ENCODE measurements at places on chromosomes 3 and 15.

GRCh38 chr3:35800960-35801459 is 161.7 kb downstream of the ARPP21 start:
- no peak for DNase-seq

DNA sequence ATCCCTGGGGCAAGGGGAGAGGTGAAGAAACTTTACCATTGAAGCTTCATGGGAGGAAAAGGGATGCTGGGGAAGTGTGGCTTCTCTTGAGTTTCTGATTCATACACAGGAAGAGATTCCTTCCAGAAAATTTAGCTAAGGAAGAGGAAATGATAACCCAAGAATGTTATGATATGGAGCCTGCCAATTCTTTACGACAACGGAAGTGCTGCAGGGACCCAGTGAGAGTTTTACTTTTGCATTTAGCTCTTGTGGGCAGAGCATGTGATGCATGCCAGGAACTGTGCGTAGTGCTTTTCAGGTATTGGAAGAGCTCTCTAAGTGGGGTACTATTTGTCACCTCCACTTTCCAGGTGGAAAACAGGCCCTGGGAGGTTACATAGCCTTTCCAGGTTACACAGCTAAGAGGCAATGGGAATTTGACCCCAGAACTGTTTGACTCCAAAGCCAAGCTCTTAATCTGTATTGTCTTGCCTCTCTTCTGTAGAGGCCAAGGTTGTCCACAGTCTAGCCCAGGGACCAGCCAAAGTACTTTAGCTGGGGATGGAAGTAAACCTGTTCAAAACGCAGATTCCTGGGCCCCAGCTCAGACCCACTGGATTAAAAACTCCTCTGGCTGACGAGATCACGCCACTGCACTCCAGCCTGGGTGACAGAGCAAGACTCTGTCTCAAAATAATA is 23.0 kb downstream of the CMTM7 start:
- DNase-seq: peak; percentile 84

DNA sequence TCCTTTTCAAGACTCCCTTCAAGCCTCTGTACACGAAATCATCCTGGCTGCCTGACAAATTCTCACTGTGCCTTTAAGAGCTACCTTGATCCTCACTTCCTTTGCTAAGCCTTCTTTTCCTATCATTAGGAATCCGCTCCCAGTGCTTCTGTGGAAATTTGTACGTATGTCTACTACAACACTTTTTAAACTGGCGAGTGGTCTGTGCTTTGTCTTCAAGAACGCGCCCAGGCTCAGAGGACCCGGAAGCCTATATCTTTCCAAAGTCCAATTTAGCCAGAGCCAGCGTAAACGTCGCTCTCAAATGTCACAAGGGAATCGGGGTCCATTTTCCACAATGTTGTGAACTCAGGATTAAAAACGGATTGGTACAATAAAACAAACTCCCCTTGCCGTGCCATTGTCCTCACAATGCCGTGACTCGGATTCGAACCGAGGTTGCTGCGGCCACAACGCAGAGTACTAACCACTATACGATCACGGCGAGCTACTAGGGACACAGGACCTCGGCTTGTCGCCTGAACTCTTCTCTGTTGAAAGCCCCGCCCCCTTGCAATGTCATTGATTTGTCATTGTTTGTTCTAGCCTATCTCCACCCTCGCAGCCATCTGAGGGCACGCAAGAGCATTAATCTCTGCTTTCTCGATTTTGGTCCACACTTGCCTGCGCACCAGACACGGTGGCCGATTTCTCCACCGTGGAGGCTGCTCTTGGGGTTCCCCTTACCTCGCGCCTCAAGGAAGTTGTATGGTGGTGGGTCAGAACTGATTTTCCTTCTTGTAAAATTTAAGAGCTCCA is 12.4 kb upstream of the SHF start:
- DNase-seq: peak; percentile 96

GRCh38 chr3:88248658-88249057 is 98.9 kb downstream of the C3orf38 start:
- no peak for DNase-seq

DNA sequence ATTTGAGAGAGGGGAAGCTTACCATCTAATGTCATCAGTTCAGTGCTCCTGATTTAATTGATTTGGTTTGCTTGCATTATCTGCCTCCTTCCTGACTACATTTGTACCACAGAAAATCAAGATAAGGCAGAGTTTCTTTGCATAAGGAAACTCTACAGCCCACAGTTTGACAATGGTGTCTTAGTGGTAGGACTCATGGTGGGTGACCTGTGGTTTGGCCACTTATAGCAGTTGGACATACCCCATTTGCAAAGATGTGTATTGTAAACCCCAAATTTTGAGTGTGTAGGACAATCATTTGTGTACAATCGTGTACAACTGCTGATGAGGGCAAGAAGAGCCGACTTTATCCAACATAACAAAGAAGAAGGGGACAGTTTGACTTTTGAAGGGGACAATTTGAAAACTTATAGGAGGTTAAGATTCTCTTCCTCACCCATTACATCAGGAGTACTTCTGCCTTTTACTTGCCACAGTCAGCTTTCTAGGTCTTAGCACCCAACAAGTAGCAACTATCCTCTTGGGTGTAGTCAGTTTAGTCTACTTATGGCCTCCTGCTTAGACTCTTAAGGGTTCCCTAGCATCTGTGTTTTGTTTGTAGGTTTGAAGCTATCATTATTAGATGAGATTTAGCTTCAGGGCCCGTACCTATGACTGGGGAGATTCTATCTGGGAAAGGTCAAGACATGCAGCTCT is 6.2 kb downstream of the TGFBR2 start:
- DNase-seq: no peak

DNA sequence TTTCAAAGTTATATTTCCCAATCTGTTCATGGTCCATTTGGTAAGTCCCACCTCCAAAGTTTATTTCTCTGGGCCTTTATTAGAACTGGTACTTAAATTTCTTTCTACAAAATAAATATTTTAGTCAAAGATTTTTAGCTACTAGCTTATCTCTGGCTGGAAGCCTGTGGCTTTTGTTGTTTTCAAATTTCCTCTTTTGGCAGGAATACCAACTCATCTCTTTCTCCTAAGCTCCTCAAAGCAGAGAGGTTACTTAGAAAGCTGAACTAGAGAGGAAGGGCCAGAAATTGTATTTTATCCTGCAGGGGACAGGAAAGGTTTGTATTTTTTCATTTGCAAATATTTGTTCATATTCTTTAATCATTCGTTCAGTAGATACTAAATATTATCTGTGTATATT is 227.8 kb downstream of the TBL1XR1 start:
- no peak for DNase-seq

DNA sequence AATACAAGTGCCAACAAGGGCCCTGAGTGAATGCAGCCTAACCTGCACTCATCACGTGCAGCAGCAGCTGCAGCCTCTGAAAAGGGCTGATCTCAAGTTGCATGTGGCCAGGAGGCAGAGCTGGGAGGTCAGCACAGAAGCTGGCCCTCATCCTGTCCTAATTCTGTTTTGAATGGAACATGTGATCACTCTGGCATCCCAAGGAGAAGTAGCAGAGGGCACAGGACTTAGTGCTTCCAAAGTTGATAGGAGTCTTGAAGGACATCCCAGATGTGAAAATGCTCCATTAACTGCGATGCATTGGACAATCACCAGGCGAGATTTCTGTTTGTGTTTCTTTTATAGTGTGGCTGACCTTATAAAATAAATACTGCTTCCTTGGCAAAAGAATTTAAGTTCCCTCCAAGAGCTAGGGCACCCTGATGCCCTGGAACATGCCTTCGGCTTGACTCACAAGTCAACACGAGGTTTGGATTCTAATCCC is 31.6 kb upstream of the STAG1 start:
- DNase-seq: peak; percentile 72

DNA sequence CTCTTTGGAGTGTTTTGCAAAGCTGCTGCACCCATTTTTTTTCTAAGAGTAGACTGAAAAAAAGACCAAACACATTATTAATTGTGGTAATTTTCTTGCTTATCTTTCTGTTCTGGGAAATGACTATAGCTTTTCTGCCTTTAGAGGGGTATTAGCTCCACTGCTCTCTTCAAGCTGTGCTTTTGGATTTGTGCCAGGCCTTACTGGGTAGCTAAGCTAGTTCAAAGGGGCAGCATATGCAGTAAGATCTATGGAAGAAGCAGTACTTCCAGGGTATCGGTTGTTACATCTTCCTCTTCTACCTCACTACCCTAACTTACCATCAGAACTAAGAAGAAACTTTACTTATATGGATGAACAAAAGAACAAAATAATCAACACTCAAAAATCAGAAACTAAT is 28.7 kb upstream of the ARIH1 start:
- no peak for DNase-seq

DNA sequence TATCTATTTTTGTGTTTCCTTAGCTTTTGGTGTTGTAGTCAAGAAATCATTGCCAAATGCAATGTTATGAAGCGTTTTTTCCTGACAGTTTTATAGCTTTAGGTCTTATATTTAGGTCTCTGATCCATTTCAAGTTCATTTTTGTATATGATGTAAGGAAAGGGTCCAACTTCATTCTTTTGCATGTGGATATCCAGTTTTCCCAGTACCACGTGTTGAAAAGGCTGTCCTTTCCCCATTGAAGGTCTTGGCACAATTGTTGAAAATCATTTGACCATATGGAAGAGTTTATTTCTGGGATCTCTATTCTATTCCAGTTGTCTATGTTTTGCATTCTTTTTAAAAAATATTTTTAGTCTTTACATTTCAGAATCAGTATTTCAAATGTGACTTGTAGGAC is 14.6 kb upstream of the SNRPN start:
- no peak for DNase-seq

DNA sequence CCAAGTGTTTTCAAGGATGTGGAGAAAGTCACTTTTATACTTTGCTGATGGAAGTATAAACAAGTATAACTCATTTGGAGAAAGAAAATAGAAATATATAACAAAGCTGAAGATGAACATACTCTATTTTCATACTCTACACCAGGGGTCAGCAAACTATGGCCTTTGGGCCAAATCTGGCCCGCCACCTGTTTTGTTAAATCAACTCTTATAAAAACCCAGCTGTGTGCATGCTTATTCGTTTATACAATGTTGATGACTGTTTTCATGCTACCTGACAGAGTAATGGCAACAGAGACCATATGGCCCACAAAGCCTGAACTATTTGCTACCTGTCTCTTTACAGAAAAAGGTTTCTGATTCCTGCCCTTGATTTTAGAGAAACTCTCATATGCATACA is 124.0 kb downstream of the NR1D2 start:
- peak; percentile 5 for DNase-seq

- DNase-seq: no peak
Measured at GRCh38 chr15:65641768-65642475, 20.2 kb downstream of the SLC24A1 start.

DNA sequence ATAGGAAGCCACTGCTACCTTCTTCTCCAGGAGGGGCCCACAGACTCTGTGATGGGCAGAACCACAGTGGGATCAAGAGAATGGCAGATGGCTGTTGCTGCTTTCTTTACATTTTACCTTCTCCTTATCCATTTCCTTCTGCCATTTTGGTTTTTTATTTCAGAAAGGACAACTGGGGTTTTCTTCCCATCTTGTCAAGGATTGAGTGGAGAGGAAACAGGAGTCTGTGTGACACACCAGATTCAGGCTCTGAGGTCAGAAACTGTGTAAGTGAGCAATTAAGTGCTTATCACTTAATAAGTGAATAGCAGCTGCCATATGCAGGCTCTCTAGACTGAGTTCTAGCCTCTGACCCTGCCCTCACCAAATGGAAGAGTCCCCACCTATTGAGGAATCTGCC is 47.3 kb downstream of the ITGB5 start:
- DNase-seq: no peak

DNA sequence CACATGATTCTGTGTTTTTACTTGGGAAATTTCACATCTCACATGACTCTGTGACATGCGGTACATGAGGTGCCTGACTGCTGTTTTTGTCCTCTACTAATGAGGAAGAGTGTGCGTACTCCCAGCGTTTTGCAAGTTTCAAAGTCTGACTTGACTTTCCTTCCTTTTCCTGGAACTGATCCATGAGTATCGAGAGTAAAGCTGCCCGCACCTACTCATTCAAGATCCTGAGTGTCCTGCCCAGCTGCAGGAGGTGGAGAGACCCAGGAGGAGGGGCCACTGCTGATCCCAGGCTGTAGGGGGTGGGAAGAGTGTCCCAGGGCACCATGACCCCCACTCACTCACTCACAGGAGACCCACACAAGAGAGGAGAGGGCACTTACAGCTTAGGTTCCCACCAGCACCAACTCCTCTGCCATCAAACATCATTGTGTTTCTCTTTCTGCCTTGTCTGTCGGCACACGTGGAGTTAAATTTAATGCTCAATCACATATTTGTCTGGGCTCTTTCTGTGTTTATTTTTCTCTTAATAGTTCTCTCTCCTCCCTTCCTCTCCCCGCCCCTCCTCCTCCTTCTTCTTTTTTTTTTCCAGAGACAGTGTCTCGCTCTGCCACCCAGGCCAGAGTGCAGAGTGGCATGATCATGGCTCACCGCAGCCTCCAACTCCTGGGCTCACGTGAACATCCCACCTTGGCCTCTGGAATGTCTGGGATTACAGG is 1.4 kb downstream of the CCR5AS start:
- DNase-seq: no peak

GRCh38 chr3:171468296-171468906 is 8.2 kb upstream of the TNIK start:
- no peak for DNase-seq

- peak; percentile 99 for DNase-seq
Measured at GRCh38 chr15:67125589-67126502, 60.4 kb downstream of the SMAD3 start.

DNA sequence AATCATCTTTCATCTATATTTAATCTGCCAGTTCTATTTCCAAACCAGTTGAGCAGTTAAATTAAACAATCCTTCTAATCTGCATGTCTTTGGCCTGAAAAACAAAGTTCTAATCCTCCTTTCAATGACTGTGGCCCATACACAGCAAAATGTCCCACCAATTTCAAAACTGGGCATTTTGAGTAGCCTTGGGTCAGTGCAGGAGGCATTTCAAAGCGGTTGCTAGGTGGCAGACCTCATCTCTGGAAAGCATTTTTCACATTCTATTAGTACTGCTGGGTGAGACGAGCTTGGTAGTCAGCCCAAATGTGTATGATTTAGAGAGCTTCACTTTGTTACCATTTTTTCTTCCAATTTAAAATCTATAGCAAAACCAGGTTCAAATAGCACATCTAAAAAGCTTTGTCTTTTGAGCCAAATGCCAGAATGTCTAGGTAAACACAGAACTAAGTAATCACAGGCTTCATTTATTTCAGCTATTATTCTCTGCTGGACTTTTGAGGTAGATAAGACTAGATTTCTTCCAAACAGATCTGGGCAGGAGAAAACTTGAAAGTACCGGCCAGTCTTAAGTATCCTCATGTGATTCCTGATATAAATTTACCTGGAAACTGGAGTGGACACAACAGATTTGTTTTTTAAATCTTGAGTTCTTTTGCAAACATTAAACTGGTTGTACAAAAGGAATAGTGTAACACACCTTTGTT is 8.9 kb upstream of the ARHGEF26 start:
- DNase-seq: no peak

DNA sequence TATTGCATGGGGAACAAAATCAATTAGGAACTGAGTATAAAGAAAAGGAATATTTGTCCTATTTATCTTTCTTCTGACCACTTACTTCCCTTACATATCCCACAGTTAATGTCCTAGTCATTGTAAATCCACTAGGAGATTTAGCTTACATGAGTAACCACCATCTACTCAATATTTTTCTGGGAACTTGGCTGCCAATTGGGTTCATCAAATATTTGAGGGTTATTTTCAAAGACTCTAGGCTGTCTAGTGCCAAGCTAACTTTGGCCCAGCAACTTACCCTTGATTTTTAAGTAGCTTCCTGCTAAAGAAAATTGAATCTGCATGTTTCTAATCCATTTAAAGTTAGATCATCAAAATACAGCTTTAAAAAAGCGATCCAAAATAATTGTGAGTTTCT is 362.5 kb upstream of the EPHA3 start:
- no peak for DNase-seq

Data from EL (cell line).